ENCODE measurements at places on chromosomes 2 and 18.

- DNase-seq = no peak
Observed at GRCh38 chr2:204021290-204022081, 84.9 kb downstream of the ICOS start.

GRCh38 chr18:11864471-11864870, 13.3 kb downstream of the CHMP1B start:
- peak; percentile 10 for DNase-seq

DNA sequence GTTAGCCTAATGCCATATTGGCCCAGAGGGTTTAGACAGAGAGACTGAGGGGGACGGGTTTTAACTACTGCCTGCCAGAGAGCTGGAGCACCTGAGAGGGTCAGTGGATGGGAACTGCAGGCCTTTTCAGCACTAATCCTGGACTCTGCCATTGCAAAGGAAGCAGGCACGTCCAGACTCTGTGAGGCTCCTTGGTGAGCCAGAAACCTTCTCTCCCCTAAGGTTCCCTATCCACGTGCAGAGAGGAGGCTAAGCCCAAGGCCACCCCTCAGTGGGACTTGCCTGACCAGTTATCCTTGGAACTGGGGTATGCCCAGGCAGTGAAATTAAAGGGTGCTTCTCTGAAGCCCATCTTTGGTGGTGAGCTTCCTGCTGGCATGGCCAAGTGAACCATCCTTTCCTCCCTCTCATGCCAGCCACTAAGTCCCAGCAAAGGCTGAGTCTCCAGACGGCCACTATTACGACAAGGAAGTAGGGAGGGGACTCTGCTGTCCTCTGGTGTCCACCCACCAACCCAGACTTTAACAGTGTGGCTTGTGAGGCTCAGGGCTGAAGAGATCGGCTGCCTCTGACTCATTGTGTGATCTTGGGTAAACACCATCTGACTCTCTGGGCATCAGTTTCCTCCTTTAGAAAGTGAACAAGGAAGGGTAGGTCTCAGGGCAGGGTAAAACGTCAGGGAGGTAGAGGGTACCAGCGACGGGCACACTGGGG, 3.9 kb upstream of the MLPH start:
- peak; percentile 68 for DNase-seq

- no peak for DNase-seq
Observed at GRCh38 chr2:98708396-98709186, 22.3 kb downstream of the MGAT4A start.

GRCh38 chr2:31429759-31430438, 15.4 kb upstream of the XDH start:
- no peak for DNase-seq

DNA sequence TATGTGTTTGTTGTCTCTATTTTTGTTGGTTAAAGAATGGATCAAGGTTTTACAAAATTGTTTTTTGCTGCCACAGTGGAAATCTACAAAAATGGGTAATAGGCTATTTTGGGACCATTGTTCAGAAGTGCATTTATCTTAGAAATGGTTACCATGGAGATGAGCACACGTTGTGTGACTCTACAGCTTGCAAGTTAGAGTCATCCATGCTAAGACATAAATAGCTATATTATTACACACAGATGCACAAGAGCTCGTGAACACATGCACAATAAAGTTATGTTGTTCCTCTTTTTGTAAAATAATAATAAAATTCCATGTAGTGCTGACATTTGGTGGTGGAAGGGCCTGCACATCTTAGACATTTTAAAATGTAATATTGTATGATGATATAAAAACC, 15.5 kb upstream of the DUSP19 start:
- no peak for DNase-seq

Data from endodermal cell (in vitro differentiated cells).